ENCODE measurements at places on chromosomes 7 and 10.
A peak's percentile ranks its signal among the peaks of the same experiment; 100 is the strongest.

DNA sequence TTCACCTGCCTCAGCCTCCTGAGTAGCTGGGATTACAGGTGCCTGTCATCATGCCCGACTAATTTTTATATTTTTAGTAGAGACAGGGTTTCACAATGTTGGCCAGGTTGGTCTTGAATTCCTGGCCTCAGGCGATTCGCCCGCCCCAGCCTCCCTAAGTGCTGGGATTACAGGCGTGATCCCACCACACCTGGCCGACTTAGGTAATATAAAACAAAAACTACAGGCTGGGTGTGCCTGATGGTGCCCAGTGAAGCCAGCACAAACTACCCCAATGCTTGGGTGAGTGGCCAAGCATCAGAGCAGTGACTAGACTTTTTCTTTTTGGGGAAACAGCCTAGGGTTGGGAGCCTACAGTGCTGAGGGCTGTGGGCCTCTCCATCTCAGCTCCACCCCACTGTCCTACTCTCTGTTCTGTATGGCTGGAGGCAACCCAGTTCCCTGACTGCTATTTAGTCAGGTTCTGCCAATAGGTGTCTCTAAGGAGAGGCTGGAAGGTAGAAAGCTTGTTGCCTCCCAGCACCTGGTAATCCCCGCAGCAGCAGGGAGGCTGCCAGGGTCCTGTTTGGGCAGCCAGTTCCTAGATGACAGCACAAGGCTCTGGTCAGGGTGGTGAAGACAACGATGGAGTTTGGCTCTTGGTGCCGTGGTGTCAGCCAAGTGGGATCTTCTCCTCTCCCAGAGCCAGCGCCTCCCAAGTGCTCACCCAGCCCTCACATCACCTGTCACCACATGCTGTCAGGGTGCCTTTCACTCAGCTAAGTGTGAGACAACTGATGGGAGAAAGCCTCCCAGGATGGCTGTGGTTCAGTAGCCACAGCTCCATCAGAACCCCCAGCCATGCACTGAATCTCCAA lies 10.4 kb upstream of the NACAD start:
- no peak for DNase-seq

DNA sequence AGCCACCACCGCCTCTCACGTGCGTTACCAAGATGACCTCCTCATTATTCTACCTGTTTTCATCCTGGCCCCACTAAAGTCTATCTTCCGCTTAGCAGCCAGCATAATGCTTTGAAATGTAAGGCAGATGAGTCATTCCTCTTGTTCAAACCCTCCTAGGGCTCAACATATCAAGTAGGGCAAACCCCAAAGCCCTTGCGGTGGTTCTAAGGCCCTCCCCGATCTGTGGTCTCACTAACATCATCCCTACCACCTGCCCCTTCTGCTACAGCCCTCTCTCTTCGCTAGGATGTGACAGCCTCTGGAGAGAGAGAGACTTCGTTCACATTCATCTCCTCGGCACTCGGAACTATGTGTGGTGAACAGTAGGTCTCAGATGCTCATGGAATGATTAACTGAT lies 94.8 kb downstream of the SVIL start:
- no peak for DNase-seq

GRCh38 chr10:51308116-51308515 lies 233.8 kb downstream of the PRKG1 start:
- DNase-seq, result no peak

DNA sequence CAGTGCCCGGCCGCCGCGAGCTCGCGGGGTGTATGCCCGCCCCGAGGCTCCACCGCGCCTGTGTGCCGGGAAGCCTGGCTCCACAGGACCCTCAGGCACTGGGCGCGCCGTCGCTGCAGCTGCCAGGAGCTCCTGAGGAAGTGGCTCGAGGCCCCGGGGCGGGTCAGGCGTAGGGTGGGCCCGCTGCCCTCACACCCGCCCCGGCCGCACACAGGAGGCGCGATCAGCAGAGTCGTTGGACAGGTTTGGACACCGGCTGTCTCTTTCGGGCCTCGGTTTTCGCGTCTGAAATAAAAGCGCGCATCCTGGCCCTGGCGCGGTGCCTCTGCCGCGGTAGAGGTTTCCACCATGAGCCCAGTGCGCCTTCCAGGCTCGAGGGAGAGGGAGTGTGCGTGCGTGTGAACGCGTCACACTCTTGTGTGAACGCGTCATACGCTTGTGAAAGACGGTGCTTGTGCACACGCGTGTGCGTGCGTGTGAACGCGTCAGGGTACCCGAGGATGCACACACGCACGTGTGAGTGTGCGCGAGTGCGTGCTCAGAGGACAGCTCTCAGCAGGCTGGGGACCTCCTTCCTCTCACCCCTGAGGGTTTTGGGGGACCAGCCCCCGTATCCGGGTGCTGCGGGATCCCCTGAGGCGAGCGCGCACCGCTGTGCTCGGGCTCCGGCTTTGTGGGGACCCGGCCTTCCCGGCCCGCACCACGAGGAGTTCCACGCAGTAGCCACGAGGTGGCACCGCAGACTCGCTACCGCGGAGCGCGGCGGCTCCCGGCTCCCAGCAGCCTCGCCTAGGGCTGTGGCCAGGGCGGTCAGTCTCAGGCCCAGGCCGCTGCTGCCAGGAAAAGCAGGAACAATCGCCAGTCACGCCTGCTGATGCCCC lies 83.8 kb downstream of the BMS1 start:
- DNase-seq, result peak; percentile 59

GRCh38 chr10:72088889-72089575 lies 681 bp upstream of the SPOCK2 start:
- DNase-seq, result peak; percentile 66

GRCh38 chr10:118523775-118524174 lies 71.7 kb downstream of the PRLHR start:
- no peak for DNase-seq
